ENCODE measurements at places on chromosomes 1 and 21.

DNA sequence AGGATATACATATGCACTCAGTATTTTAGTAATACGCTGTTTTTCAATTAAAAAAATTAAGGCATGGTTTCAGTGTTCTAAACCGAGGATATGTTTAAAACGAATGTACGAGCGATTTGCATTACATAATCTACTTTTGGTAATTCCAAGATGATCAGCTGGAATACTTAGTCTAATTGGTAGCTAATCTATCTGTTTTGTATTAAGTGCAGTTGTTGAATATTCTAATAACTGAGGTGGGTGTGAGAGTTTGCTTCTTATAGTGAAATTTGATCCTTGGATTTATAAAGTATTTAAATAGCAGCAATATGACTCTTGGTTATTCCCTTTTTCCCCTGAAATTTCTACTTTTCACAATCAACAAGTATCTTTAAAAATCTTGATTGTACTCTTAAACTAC is 1.3 kb downstream of the RNF2 start:
- DNase-seq = no peak

DNA sequence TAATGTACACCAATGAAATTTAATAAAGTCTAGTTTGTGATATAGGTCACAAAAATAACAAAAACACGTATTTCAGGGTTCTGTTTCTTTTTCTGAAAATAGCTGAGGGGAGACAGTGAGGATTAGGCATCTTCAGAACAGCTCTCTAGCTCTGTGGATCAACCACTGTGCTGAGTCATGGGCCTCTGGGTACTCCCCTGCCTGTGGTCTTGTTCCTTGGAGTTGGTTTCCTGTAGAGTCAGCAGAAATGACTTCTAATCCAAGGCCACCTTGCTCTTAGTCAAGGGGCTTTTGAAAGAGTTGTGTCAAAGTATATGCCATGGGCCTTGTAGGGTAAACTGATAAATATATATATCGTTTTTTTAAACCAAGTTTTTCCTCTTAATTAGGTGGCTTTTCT is 141.8 kb upstream of the ZRANB2 start:
- DNase-seq = no peak

DNA sequence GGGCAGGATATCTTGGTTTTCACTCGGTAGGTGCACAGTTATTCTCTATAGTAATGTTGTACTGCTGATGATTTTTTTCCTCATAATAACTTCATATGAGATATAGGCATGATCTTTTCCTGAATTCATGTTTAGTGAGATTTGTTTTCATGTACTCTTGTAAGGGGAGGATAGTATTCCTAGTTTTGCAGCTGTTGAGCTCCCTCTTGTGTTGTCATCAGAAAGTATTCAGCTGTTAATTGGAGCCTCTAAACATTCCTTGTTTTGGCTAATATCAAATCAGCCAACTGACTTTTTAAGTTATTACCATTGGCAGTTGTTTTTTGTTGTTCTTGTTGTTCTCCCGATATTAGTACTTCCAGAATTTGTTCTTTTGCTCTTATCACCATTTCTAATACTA is 24.4 kb downstream of the OR10R2 start:
- DNase-seq = no peak

DNA sequence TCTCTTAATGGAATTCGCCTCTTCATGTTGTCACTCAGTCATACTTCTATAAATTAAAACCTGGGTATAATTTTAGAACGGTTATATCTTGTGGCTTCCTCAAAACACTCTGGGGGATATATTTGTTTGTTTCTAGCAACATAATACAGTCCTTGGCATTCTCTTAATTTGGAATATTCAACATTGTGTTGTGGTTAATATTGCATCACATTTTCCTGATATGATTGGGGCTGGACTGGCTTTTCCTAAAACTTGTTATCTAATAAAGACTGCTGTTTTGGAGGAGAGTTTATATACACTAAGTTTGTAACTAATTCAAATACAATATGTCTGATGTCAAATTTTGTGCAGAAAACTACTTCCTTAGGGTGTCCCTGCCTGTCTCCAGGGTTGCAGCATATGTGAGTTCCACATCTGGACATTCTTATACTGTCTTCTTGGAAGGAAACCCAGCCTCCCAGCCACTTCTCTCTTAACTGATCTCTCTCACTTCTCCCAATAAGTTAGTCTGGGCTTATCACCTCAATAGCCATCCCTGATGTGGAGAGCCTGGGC is 892.6 kb downstream of the MRPL39 start:
- no peak for DNase-seq

DNA sequence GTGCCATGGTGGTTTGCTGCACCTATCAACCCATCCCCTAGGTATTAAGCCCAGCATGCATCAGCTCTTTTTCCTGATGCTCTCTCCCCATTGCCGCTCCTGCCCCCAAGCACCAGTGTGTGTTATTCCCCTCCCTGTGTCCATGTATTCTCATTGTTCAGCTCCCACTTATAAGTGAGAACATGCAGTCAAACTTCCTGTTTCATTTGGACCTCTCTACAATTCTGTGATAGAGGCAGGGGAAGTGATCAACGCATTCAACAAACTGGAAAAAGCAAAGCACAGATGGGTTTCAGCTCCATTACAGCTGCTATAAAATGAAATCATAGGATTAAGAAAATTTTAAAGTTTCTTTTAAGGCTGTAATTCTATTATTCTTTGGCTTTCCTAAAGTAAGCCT is 23.3 kb upstream of the CD55 start:
- DNase-seq = no peak

GRCh38 chr1:240492832-240493440 is 119.0 kb downstream of the GREM2 start:
- DNase-seq = no peak

- no peak for DNase-seq
Observed at GRCh38 chr1:145983960-145984830, 12.2 kb downstream of the TXNIP start.

GRCh38 chr1:25651036-25651640 is 34.5 kb downstream of the MAN1C1 start:
- DNase-seq = no peak

- DNase-seq = no peak
Observed at GRCh38 chr1:119537966-119538365, 31.0 kb downstream of the HSD3B1 start.
